Caco-2 (cell line): ENCODE measurements at places on chromosomes 1 and 21.

GRCh38 chr1:65266476-65266875 is 42.9 kb upstream of the DNAJC6 start:
- no peak for DNase-seq

DNA sequence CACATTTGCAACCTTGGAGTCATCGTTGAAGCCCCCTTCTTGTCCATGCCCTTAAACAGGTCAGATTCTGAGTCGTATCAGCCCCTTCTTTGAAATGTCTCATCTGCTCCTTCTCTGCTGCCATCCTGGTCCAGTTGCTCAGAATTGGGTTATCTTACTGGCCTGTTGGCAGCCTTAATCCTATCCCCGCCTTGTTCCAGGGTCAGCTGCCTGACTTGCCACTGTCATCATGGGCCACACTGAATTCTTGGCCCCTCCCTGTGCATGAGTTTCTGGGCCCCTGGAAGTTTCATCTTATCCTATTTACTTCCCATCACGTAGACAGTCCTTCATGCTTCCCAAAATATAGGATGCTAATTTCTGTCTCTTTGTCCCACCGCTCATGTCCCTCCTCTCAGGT is 23.7 kb downstream of the IRF2BP2 start:
- no peak for DNase-seq

GRCh38 chr21:42587036-42587435 is 66.4 kb upstream of the PDE9A start:
- DNase-seq = no peak

DNA sequence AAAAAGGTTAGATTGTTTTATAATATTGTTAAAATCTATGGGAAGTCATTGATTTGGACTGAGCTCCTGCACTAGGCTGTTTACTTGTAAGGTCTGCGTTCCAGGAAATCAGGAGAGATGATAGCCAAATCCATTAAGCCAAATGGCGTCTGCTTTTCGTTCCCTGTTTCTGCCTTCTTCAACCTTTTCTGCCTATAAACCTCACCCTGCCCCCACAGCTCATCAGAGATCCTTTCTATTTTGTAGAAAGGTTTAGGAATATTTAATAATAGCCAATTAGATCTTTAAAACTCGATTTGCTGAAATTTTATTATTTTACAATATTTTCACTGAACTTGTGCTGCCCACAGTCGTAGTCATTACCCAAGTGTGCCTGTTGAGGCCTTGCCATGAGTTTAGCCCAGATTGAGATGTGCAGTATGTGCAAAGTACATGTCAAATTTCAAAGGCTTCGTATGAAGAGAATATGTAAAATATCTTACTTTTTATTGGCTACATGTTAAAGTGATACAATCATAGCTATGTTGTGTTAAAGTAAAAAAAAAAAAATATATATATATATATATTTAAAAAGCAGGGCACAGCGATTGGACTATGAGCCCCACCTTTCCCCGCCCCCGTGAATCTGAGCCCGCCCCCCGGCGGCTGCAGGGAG is 444 bp upstream of the IARS2 start:
- no peak for DNase-seq

DNA sequence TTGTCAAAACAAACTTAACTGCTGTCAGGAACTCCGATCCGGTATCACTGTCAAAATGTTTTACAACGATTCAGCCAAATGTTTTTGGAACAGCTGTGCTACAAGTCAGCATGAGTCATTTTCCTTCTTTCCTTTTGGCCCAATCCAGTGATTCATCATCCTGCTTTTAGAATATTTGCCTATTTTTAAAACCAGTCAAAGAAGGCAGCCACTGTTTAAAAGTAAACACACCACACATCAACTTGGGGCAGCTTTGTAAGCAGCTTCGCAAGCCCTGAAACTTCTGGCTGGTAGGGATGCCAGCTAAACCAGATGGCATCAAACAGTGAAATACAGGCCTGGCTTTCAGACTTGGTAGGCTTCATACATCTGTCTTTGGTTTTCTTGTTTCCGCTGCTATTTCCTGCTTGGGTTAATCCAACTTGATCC is 14.9 kb downstream of the MAP3K7CL start:
- DNase-seq = no peak
